ENCODE measurements at places on chromosomes 5 and 9. TPM values are rescaled to one million over a fixed set of nuclear protein-coding genes. Genes with fewer than 3 reads are reported as not detected.

Gene PRDM9
- 10.2 TPM for total RNA-seq

- DNase-seq: no peak
These were observed 732 bp downstream of the GBGT1 start for GRCh38 chr9:133162861-133163503.

GRCh38 chr9:75851917-75852316, 38.6 kb upstream of the PCSK5 start:
- no peak for DNase-seq

Gene FOXD4L6
- total RNA-seq: not detected

DNA sequence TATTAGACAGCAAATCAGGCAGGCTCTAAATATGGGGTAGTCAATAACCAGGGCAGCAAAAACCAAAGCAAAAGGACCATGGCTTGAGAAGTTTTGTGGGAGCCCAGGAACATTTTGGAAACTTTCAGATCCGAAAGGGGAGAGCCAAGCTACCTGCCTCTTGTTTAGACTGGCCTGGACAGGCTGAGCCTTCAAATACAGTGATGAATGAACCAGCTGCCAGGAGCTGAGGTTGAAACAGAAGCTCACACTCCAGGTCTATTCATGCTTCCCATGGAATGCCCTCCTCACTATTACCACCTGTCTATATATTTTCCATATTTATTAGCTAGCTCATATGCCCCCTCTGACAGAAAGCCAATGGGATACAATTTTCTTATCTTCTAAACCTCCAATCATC, 150.8 kb upstream of the SLC44A1 start:
- DNase-seq: no peak

GRCh38 chr5:131382407-131383395, 118.8 kb downstream of the CDC42SE2 start:
- DNase-seq: no peak

Gene ZDHHC11B
- total RNA-seq: 3.0 TPM

All from testis (tissue), 5 donors.